ENCODE measurements at places on chromosomes 4 and X.

DNA sequence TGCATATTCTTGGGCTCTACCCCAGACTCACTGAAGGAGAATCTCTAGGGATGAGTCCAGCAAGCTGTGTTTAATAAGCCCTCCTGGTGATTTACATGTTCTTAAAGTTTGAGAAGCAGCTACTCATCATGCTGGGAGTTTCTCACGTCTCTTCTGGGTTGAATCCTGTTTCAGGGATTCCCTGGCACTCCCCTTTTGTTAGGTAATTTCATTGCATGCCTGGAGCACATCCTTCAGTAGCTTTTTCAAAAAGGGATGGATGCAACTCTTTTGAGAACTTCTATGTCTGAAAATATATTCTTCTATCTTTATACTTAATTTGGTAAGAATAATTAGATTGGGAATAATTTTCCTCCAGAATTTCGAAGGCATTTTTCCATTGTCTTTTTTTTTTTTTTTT is 4.4 kb downstream of the EVC start:
- DNase-seq = no peak

DNA sequence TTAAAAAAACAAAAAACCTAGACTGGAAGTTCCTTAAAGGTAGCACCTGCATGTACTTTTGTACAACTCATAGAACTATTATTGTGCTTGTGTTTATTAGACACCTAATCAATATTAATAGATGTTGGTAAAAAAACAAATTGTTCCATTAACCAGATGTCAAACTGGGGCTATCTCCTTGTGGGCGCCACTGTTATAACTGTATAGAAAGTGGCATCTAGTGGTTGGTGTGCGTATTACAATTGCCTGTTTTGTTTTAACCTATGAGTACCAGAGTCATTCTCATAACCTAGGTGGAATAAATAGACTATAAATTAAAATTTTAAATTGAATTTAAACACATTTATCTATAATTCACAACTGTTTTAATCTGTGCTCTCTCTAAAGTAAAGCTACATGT is 97.4 kb downstream of the COL4A5 start:
- no peak for DNase-seq

GRCh38 chrX:25016361-25016671 is 551 bp upstream of the ARX start:
- no peak for DNase-seq

DNA sequence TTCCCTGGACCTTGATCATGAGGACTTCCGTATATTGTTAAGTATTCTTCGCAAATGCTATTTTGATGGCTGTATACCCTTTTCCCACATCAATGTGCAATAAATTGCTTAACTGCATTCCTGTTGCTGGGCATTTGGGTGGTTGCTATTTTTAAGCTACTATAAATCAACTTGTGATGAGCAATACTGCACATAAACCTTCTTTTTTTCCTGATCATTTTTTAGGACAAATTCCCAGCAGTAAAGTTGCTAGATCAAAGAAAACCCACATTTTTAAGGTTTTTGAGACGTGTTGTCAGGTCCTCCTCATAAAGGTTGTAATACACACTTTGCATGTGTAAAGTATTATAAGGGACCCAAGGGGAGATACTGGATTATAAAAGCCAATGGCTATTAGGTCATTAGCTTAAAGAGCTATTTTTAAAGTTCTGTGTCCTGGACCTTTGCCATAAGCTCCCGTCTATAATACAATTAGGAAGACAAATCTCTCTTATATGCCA is 35.6 kb downstream of the LIMCH1 start:
- no peak for DNase-seq

DNA sequence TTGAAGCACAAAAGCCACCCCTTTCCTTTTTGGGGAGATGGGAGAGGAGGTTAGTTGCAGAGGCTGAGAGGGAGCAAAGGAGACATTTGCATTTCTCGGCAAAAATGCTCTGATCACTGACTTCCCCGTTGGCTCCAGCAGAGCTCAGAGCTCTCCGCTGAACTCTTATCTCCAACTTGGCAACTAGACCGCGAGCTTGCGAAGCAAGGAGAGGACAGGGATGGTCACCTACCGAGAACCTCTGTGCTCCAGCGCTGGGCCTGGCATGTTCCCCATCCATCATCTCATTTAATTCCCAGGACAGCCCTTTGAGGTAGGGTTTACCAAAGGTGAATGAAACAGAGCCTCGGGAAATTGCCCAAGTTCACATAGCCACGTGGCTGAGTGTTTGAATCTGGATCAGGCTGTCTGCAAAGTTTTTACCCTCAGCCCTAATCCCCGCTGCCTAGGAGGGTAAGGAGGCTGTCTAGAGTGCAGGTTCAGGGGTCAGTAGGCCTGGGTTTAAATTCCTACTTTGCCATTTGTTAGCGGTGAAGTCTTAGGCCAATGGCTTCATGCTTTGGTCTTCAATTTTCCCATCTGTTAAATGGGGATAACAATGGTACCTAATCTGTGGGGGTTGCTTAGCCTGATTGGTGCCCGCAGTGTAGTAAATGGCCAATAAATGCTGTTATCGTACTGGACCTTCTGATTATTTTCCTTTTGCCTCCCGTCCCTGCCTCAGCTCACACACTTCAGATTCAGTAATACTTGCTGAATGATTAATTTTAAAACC is 3.8 kb upstream of the CITED1 start:
- no peak for DNase-seq

All from NCI-H1930 (cell line).